ENCODE measurements at places on chromosomes 6 and 20.

GRCh38 chr6:21181866-21182265 is 411.7 kb upstream of the SOX4 start:
- no peak for DNase-seq

- no peak for DNase-seq
These were observed 55.9 kb downstream of the KCNQ5 start for GRCh38 chr6:72677740-72678139.

DNA sequence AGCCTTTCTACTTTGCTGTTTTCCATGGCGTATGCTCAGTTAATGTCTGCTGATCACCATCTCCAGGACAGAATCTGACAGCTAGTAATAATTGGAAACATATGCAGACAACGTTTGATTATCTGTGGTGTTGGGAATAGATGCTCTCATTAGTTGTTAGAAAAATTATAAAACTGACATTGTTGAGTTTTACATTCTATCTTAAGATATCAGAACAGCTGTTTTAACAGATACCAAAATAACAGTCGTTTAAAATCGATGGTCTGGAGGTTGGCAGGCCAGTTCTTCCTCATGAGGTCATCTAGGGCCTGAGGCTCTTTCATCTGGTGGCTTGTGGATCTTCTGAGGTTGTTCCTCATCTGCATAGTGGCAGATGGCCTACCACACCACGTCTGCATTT is 137.6 kb downstream of the AIG1 start:
- DNase-seq, result no peak

DNA sequence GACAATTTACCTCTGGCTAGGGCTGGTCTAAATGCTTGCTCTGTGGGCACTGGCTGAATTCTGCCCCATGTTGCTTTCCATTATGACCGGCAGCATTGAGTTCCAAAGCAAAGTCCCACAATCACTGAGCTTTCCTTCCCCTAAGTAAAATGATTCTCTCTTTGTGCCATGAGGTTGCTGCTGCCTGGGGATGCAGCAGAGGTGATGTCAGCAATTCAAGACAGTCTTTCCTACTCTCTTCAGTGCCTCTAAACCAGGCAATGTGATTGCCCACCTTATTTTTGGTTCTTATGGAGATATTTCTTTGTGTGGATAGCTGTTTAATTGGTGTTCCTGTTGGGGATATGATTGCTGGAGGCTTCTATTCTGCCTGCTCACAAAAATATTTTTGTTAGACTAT is 1043.9 kb upstream of the EPHA7 start:
- DNase-seq, result no peak

DNA sequence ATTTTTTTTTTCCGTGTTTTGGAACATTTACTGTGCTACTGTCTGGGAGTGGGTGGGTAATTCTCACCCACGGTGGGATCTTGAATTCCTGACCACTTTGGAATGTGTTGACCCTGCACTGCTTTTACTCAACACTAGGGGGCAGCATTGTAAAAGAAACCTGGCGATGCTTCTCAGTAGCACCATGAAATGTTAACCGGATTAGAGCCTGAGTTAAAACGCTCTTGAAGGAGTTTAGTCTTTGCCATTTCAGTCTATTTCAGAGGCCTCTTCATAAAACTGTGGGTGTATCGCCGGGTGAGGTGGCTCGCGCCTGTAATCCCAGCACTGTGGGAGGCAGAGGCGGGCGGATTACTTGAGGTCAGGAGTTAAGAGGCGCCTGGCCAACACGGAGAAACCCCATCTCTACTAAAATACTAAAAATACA is 114.4 kb upstream of the PRND start:
- DNase-seq, result no peak

GRCh38 chr6:16069671-16070070 is 59.2 kb upstream of the MYLIP start:
- no peak for DNase-seq

- no peak for DNase-seq
These were observed 60.5 kb downstream of the RSPH3 start for GRCh38 chr6:158939255-158940159.

DNA sequence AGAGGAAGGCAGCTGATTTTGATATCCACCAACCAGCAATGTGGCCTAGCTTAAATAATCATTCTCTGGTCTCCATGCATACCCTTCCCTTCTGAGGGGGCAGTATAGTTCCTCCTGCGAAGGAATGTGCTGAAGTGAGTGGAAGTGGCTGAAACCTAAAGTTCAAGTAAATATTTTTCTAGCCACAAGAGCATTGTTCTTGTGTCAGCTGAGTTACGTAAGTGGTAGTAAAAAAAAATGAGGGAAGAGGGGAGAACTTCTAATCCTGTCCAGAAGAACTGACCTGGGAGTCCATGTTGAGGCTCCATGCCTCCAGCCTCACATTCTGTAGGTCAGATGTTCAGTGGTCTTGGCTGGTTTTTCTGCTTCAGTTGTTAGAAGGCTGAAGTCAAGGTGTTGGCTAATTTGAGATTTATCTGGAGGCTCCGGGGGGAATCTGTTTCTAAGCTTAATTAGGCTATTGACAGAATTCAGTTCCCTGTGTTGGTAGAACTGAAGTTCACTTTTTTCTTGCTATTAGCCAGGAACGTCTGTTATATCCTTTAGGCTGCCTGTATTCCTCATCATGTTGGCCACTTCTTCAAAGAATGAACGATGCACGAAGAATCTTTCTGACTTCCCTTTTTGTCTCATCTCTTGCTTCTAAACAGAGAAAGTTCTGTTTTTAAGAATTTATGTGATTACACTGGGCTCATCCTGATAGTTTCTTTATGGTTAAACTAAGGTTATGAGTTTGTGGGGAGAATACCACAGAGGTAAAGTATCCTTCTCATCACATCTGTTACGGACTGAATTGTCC is 207.1 kb upstream of the PRSS16 start:
- DNase-seq, result no peak

- DNase-seq, result no peak
These were observed 329.2 kb downstream of the DHX35 start for GRCh38 chr20:39291301-39291700.
